Breast epithelium (tissue), 4 donors: ENCODE measurements at places on chromosomes 7 and 10. TPM values are rescaled to one million over a fixed set of nuclear protein-coding genes. Genes with fewer than 3 reads are reported as not detected.

DNA sequence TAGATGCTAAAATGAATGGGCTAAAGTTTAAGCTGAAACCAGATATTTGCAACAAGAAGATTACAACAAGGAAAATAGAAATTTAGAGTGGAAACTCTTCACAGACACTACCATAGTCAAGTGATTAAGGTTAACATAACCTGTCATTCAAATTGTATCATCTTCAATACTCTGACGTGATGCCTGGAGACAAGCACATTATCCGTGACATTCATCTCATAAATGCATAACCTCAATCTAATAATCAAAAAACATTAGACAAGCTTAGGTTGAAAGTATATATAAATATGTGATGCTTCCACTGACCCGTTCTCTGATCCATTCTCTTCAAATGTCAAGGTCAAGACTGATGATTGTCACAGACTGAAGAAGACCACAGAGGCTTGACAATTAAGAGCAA, 263.8 kb upstream of the MEOX2 start:
- no peak for DNase-seq
- H3K4me3 ChIP-seq = no peak overlapping the region
- H3K27ac ChIP-seq = no peak overlapping the region
- H3K4me1 ChIP-seq = no peaks in the 10 kb centered on the region
- H3K36me3 ChIP-seq = no peaks in the 10 kb centered on the region

- H3K4me1 ChIP-seq = no peaks in the 10 kb centered on the region
- no peak for DNase-seq
- H3K27ac ChIP-seq = no peak overlapping the region
- no peak overlapping the region for H3K4me3 ChIP-seq
- no peaks in the 10 kb centered on the region for H3K36me3 ChIP-seq
- H3K27me3 ChIP-seq = no peaks in the 10 kb centered on the region
Measured at GRCh38 chr10:129622736-129623135, 155.7 kb downstream of the MGMT start.

- DNase-seq = no peak
- no peak overlapping the region for H3K27ac ChIP-seq
- no peaks in the 10 kb centered on the region for H3K36me3 ChIP-seq
- no peak overlapping the region for H3K4me3 ChIP-seq
- H3K27me3 ChIP-seq = no peaks in the 10 kb centered on the region
- H3K4me1 ChIP-seq = no peaks in the 10 kb centered on the region
Measured at GRCh38 chr7:51850126-51850525, 533.5 kb upstream of the COBL start.

- no peak overlapping the region for H3K27ac ChIP-seq
- H3K4me3 ChIP-seq = no peak overlapping the region
- no peak for DNase-seq
- no peaks in the 10 kb centered on the region for H3K36me3 ChIP-seq
Measured at GRCh38 chr7:37825038-37825437, 23.4 kb upstream of the NME8 start.

DNA sequence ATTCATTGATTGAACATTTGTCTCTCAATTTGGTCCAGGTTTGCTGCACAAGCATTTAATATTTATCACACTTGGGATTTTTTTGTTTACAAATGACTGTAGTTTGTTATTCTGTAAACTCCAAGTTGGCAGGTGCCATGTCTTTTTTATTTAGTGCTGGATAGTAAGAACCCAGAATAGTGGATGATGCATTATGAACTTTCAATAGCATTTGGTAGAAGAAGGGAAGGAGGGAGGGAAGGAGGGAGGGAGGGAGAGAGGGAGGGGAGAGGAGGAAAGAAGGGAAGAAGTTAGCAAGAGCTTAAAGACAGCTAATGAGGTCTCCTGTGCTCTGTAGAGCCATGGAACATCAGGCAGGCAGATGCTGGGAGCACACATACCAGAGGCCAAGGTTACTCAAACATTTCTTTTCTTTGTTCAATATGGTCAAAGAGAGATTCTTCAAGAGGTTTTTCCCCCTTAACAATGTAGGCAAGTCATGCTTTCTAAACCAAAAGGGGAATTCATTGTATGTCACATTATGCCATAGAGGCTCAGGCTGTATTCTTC, 25.8 kb upstream of the PDK4 start:
- H3K4me3 ChIP-seq = no peak overlapping the region
- H3K4me1 ChIP-seq = no peaks in the 10 kb centered on the region
- DNase-seq = no peak
- no peaks in the 10 kb centered on the region for H3K27me3 ChIP-seq
- H3K27ac ChIP-seq = no peak overlapping the region

The PRRT4 gene
- 3.8 TPM for total RNA-seq

The TRIP6 gene
- 62.8 TPM for total RNA-seq

- H3K27me3 ChIP-seq = no peaks in the 10 kb centered on the region
- no peak overlapping the region for H3K27ac ChIP-seq
- H3K4me1 ChIP-seq = no peaks in the 10 kb centered on the region
- no peak for DNase-seq
- H3K36me3 ChIP-seq = no peaks in the 10 kb centered on the region
Measured at GRCh38 chr10:11677480-11677879, 64.7 kb upstream of the ECHDC3 start.

GRCh38 chr10:24344279-24344678, 135.3 kb downstream of the KIAA1217 start:
- DNase-seq = no peak
- H3K36me3 ChIP-seq = no peaks in the 10 kb centered on the region
- H3K4me1 ChIP-seq = peaks cover 5% of the 10 kb centered on the region
- peak overlapping the region; percentile 90 for H3K27ac ChIP-seq
- H3K4me3 ChIP-seq = no peak overlapping the region
- no peaks in the 10 kb centered on the region for H3K27me3 ChIP-seq

- no peaks in the 10 kb centered on the region for H3K36me3 ChIP-seq
- H3K27ac ChIP-seq = no peak overlapping the region
- DNase-seq = no peak
- H3K4me1 ChIP-seq = no peaks in the 10 kb centered on the region
- no peak overlapping the region for H3K4me3 ChIP-seq
Measured at GRCh38 chr10:4685491-4685890, 140.5 kb upstream of the AKR1E2 start.

DNA sequence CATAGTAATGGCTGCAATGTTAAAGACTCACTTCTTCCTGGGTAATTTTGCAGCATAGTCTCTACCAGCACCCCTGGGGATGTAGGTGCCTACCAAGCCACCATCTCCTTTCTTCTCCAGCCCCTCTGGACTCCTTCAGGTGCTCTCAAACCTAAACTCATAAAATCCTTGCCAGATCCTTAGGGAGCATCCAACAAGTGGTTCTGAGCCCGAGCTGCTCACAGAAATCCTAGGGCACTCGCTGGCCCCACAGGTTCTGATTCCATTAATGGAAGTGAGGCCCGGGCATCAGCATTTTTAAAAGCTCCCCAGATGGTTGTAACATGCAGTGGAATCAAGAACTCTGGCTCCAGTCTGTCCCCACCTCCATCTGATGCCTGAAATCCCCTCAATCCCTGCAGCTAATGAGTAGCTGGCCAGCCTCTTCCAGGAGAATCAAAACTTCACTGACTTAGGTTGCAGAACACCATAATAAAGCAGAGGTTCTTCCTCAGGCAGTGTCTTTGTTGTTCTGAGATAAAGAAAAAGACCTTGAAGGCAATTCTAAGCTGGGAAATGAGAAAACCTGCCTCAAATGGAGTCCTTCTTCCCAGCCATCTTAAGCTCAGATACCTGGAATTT, 336.8 kb downstream of the KCNMA1 start:
- H3K27me3 ChIP-seq = no peaks in the 10 kb centered on the region
- H3K4me1 ChIP-seq = no peaks in the 10 kb centered on the region
- no peak for DNase-seq
- no peak overlapping the region for H3K4me3 ChIP-seq

GRCh38 chr7:52365349-52365748, 670.1 kb upstream of the POM121L12 start:
- no peak for DNase-seq
- H3K4me3 ChIP-seq = no peak overlapping the region
- no peaks in the 10 kb centered on the region for H3K4me1 ChIP-seq
- no peaks in the 10 kb centered on the region for H3K36me3 ChIP-seq

GRCh38 chr10:133158756-133159610, 1.0 kb upstream of the KNDC1 start:
- no peaks in the 10 kb centered on the region for H3K36me3 ChIP-seq
- DNase-seq = peak; percentile 50
- H3K4me3 ChIP-seq = no peak overlapping the region
- H3K27ac ChIP-seq = no peak overlapping the region
- H3K27me3 ChIP-seq = peaks cover 15% of the 10 kb centered on the region
- peaks cover 16% of the 10 kb centered on the region for H3K4me1 ChIP-seq

- H3K27me3 ChIP-seq = no peaks in the 10 kb centered on the region
- DNase-seq = no peak
- H3K27ac ChIP-seq = peak overlapping the region; percentile 54
- H3K4me1 ChIP-seq = no peaks in the 10 kb centered on the region
Measured at GRCh38 chr10:3484306-3485056, 300.5 kb downstream of the KLF6 start.

DNA sequence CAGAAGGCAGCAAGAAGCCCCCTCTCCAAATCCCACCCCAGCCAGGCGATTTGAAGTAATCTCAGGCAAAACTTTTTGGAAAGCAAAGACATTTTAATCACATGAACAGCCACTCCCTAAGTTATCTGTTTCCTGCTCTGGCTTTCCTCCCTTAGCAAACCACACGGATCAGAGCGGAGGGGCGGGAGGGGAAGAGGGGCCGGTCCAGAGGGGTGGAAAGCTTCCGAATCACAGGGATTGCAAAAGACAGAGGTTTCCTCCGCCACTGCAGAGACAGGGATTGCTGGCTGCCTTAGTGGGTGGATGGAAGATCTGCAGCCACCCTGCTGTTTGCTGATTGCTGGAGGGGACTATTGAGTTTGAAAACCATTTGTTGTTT, 41.2 kb downstream of the ZCCHC24 start:
- peak; percentile 52 for DNase-seq
- no peak overlapping the region for H3K27ac ChIP-seq
- H3K4me1 ChIP-seq = peaks cover 70% of the 10 kb centered on the region
- no peak overlapping the region for H3K4me3 ChIP-seq

GRCh38 chr10:68327889-68328786, 3.7 kb upstream of the HNRNPH3 start:
- no peaks in the 10 kb centered on the region for H3K4me1 ChIP-seq
- no peaks in the 10 kb centered on the region for H3K36me3 ChIP-seq
- peak overlapping the region; percentile 11 for H3K4me3 ChIP-seq
- no peaks in the 10 kb centered on the region for H3K27me3 ChIP-seq
- peak overlapping the region; percentile 100 for H3K27ac ChIP-seq
- DNase-seq = no peak

- H3K4me3 ChIP-seq = no peak overlapping the region
- H3K27me3 ChIP-seq = no peaks in the 10 kb centered on the region
- no peaks in the 10 kb centered on the region for H3K36me3 ChIP-seq
- H3K4me1 ChIP-seq = no peaks in the 10 kb centered on the region
- H3K27ac ChIP-seq = no peak overlapping the region
Measured at GRCh38 chr7:85638394-85638793, 451.5 kb upstream of the SEMA3D start.

DNA sequence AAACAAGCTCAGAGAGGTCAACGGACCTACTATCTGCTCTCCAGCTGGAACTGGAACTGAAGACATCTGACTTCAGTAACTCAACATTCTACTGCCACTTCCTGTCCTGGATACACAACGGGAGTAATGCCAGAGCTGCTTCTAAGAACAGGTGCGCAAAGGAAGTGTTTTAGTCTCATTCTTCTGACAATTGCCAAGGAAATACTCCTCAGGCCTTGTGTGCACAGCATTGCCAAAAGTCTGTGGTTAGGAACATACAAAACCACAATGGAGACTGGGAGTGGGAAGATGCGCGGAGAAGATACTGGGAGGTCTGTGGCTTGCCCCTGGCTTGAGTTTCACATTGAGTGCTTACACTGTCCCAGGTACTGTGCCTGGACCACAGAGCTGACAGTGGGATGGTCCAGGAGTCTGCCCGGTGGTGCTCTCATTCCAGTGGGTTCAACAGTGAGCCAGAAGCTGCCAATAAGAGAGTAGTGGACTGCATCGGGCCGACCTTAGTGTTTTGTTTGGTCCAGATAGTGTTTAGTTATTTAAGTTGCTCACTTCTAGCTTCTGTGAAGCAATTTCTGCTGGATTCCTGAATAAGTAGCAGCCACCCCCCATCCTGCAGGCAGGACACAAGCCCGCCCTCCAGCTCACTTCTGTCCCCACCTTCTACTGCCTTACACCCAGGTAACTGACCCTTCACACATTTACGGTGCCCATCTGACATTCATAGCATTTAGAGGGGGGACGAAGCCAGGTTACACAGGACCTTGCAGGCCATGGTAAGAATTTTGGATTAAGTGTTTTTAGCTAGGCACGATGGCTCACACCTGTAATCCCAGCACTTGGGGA, 10.3 kb downstream of the TBL2 start:
- H3K4me3 ChIP-seq = no peak overlapping the region
- H3K27ac ChIP-seq = no peak overlapping the region
- DNase-seq = peak; percentile 62
- peaks cover 8% of the 10 kb centered on the region for H3K36me3 ChIP-seq
- H3K4me1 ChIP-seq = no peaks in the 10 kb centered on the region
- H3K27me3 ChIP-seq = no peaks in the 10 kb centered on the region

GRCh38 chr7:155961241-155962190, 149.3 kb upstream of the SHH start:
- H3K4me1 ChIP-seq = no peaks in the 10 kb centered on the region
- no peaks in the 10 kb centered on the region for H3K36me3 ChIP-seq
- H3K4me3 ChIP-seq = no peak overlapping the region
- peak overlapping the region; percentile 65 for H3K27ac ChIP-seq
- no peak for DNase-seq
- no peaks in the 10 kb centered on the region for H3K27me3 ChIP-seq

GRCh38 chr7:2804227-2804763, 39.8 kb downstream of the GNA12 start:
- no peak overlapping the region for H3K27ac ChIP-seq
- no peaks in the 10 kb centered on the region for H3K4me1 ChIP-seq
- H3K27me3 ChIP-seq = no peaks in the 10 kb centered on the region
- no peak overlapping the region for H3K4me3 ChIP-seq
- H3K36me3 ChIP-seq = no peaks in the 10 kb centered on the region

- no peaks in the 10 kb centered on the region for H3K36me3 ChIP-seq
- H3K27ac ChIP-seq = no peak overlapping the region
- no peaks in the 10 kb centered on the region for H3K27me3 ChIP-seq
- DNase-seq = no peak
- no peaks in the 10 kb centered on the region for H3K4me1 ChIP-seq
Measured at GRCh38 chr10:132607961-132608495, 70.4 kb downstream of the INPP5A start.

GRCh38 chr10:130341356-130341755, 205.2 kb downstream of the GLRX3 start:
- no peaks in the 10 kb centered on the region for H3K27me3 ChIP-seq
- H3K36me3 ChIP-seq = no peaks in the 10 kb centered on the region
- no peak overlapping the region for H3K27ac ChIP-seq
- no peak overlapping the region for H3K4me3 ChIP-seq
- DNase-seq = no peak
- no peaks in the 10 kb centered on the region for H3K4me1 ChIP-seq

The KCP gene
- 2.2 TPM for total RNA-seq

The TRIM50 gene
- total RNA-seq = not detected

- no peak for DNase-seq
- H3K36me3 ChIP-seq = no peaks in the 10 kb centered on the region
- H3K4me1 ChIP-seq = no peaks in the 10 kb centered on the region
- peak overlapping the region; percentile 69 for H3K27ac ChIP-seq
Measured at GRCh38 chr7:37440738-37441385, 7.8 kb downstream of the ELMO1 start.

- H3K27ac ChIP-seq = no peak overlapping the region
- no peaks in the 10 kb centered on the region for H3K27me3 ChIP-seq
- no peaks in the 10 kb centered on the region for H3K36me3 ChIP-seq
- H3K4me1 ChIP-seq = no peaks in the 10 kb centered on the region
- H3K4me3 ChIP-seq = no peak overlapping the region
Measured at GRCh38 chr7:107461938-107462533, 7.8 kb upstream of the GPR22 start.
